ENCODE measurements at places on chromosomes 12 and 14.

- DNase-seq, result no peak
Measured at GRCh38 chr14:66746316-66747006, 238.5 kb downstream of the GPHN start.

- DNase-seq, result no peak
Measured at GRCh38 chr12:128994856-128995255, 141.6 kb downstream of the GLT1D1 start.

- DNase-seq, result no peak
Measured at GRCh38 chr12:28998662-28999120, 150.4 kb upstream of the FAR2 start.

DNA sequence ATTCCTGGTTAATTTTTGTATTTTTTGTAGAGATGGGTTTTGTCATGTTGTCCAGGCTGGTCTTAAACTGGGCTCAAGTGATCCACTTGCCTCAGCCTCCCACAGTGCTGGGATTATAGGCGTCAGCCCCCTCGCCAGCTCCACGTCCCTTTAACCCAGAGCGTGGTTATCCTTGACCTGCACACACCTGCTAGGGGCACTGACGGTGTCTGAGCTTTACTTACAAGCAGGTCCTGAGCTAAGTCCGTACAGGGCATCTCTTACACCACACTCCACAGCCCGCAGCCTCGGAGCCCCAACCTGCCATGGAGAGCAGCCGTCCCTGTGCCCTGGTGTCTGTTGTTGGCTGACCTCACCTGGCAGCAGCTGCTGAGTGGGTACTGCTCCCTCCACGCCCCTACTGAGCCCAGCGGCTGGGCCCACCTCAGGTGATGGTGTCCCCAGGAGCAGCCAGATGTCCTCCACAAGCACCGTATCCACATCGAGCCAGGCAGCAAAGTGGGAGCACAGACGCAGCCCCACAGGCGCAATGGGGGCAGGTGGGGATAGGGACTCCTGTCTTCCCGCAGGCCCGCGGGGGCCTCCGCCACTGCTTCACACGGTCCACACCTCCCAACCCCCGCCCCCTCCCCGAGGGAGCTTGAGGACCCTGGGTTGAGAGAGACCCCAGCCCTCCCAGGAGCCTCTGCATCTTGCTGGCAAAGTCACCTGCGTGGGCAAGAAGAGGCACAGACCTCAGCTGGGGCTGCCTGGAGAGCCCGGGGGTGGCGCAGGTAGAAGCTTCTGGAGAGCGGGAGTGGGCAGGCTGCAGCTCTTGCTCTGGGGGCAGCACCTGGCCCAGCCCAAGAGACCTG is 325.4 kb upstream of the SFSWAP start:
- DNase-seq, result no peak

DNA sequence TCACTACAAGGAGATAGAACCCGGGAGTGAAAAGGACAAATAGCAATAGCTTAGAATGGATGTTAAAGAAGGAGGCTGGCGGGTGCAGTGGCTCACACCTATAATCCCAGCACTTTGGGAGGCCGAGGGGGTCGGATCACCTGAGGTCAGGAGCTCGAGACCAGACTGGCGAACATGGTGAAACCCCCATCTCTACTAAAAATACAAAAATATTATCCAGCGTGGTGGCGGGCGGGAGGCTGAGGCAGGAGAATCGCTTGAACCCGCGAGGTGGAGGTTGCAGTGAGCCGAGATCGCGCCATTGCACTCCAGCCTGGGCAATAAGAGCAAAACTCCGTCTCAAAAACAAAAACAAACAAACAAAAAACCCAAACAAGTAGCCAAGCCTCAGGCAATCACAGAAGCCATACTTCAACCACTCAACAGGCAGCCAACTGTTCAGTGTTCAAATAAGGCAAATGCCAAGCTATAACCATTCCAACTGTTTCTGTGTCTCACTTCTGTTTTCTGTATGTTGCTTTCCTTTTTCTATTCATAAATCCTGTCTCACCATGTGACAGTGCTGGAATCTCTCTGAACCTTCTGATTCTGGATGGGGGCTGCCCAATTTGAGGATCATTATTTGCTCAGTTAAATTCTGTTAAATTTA is 3.9 kb upstream of the SPTLC2 start:
- no peak for DNase-seq

DNA sequence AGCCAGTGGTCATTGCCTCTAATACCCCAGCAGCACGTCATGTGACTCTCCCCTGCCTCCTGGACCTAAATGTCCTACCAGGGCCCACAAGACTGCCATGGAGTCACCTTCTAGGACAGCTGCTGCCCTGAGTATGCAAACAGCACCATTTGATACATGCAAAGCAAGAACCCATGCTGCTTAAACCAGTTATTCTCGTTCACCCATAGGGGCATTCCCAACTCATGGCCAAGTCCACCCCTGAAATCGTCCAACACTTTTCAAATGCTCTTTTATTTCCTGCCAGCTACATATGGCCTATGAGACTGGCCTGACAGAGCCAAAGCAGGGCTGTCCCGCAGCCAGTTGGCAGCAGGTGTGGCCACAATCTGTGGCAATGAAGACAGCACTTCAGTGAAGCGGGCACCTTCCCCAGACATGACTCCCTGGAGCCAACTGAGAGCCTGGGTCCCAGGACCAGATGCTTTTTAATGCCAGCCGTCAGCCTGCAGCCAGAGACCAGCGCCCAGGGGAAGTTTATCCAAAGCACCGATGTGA is 99.9 kb downstream of the BCAT1 start:
- DNase-seq, result no peak

DNA sequence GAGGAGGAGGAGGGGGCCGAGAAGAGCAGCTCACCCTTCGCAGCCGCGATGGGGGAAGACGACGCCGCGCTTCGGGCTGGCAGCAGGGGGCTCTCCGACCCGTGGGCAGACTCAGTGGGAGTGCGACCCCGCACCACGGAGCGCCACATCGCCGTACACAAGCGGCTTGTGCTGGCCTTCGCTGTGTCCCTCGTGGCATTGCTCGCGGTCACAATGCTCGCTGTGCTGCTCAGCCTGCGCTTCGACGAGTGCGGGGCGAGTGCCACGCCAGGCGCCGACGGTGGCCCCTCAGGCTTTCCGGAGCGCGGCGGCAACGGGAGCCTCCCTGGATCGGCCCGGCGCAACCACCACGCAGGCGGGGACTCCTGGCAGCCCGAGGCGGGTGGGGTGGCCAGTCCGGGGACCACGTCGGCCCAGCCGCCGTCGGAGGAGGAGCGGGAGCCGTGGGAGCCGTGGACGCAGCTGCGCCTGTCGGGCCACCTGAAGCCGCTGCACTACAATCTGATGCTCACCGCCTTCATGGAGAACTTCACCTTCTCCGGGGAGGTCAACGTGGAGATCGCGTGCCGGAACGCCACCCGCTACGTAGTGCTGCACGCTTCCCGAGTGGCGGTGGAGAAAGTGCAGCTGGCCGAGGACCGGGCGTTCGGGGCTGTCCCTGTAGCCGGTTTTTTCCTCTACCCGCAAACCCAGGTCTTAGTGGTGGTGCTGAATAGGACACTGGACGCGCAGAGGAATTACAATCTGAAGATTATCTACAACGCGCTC is 745 bp downstream of the TRHDE start:
- no peak for DNase-seq

DNA sequence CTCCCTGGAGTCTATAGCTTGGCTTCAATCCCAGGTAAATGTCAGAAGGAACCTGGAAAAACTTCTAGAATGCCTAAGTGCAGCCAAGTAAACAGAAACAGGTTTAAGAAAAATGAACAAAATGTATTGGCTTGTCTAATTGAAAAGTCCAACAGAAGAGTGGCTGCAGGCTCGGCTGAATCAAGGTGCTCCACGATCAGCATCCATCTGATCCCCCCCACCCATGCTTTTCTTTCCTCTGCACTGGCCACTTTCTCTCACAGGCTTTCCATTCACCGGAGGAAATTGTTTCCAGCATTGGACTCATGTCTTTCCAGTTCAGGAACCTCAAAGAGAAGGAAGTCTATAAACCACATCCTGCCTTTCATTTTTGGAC is 42.0 kb upstream of the C14orf180 start:
- DNase-seq, result no peak
